Right kidney (tissue), 9 donors: ENCODE measurements at places on chromosomes 4 and X.

DNA sequence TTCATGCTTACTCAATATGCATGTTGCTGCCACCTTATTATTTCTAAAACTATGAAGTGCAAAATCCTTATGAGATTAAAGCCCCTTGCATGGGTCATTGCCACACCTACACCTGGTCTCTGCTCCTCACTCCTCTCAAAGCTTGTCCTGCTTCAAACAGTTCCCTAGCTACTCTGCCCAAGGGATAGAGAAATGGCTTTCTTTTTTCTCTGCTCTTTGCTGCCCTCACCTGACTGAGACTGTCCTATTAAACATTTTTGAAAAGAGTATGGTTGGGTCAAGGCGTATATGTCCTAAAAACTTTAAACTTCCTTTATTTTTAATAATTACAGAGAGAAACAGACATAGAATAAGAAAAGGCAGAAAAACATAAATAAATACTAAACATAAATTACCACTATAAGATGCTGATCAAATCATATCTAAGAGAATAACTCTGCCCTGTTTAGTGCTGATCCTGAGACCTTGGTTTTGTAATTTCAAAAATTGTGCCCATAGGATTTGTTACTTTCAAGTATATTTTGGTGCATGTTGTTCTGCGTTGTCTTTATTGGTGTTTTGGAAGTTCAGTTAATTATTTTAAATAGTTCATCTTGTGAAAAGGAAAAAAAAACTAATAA is 704.9 kb upstream of the PABPC4L start:
- DNase-seq: peak; percentile 4

DNA sequence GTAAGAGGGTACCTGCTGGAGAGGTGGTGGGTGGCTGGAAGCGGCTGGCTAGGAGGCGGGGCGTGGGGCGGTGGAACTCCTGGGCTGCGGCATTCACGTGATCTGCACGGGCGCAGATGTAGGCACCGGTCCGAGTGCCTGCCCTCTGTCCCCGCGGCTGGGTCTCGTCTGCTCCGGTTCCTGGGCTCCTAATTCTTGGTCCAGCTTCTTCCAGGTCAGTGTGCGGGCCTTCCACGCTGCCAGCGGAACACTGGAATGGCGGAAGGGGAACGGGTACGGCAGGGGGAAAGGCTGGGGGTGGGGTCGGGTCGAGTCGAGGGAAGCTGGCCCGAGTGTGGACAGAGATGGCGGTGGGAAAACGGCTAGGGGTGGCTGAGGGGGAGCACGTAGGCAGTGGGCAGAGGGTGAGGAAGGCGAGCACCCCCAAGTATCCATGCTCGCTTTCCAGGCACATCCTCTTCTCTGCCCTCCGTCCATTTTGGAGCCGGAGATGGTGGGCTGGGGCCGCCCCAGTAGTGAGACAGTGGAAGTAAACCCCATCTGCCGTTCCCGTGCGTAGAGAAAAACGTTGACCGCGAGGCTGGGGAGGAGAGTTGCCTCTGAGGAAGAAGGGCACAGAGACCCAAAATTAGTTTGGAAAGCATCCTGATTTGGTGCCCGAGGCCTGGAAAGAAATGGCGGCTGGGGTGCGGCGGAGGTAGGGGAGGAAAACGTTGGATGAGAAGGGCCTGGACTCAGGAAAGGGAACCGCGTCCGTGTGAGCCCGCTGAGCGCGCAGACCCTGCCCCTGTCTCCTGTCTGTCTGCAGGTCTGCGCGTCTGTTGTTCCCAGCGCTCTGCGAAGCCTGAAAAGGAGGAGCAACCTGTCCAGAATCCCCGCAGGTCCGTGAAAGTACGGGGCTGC is at the start of gene TCEAL4:
Gene TCEAL4 (plus strand): TSS at position 105 of the 903 bp plus-strand sequence. CDS start 1,161 bp downstream, outside the sequence.
- DNase-seq: peak; percentile 67

DNA sequence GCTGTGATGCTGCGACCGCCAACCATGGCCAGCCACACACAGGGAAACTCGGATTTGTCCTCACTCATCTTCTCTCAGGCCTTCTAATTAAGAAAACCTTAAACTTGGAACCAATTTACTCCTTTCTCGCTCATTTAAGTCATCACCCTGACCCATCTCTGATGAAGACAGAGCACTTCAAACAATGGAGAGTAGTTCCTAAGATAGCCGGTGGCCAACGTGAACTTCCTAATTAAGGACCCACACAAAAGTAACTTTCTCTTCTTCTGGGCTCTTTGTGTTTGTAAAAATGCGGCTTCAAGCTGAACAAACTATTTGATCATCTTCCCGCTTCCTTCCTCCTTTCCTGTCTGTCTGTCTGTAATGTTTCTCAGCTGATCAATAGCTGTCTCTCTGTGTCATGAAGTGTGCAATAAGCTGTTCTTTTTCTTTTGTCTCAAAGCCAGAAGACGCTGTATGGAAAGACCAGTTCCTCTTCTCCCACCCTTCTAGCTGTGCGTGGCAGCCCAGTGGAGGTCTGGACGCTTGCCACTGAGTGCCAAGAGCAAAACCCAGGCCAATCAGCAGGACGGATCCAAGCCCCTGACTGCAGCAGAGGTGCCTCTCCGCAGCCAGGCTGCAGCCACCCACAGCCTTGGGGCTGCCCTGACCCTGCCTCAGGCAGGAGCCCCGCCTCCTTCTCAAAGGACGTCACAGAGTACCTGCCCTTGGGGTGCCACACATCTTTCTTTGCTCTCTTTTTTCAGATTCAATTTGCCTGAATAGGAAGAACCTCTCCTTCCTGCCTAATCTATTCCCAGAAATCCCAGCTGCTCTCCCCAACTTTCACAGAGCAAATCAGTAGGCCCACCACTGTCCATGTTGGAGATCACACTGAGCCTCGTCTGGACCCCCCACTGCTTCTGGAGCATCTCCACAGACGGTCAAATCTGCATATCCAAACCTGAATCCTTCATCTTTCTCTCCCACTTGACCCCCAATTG is 59.3 kb downstream of the MAML3 start:
- DNase-seq: no peak

DNA sequence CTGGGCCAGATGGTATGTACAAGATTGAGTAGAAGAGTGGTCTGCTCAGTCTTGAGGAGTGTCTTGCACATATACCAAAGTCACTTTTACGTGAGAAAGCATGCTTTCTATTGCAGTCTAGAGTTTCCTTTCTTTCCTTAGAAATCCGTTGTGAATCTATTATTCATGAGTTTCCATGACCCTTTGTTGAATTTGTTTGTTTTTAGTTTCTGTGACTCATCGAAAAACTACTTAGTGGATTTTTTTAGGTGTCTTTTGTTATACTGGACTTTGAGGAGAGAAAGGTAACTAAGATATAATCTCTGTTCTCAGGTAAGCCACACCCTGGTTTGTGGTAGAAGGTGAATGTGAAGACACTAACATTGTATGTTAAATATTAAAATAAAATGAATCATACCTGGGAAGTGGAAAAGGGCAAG is 23.0 kb downstream of the GALNT7 start:
- no peak for DNase-seq

DNA sequence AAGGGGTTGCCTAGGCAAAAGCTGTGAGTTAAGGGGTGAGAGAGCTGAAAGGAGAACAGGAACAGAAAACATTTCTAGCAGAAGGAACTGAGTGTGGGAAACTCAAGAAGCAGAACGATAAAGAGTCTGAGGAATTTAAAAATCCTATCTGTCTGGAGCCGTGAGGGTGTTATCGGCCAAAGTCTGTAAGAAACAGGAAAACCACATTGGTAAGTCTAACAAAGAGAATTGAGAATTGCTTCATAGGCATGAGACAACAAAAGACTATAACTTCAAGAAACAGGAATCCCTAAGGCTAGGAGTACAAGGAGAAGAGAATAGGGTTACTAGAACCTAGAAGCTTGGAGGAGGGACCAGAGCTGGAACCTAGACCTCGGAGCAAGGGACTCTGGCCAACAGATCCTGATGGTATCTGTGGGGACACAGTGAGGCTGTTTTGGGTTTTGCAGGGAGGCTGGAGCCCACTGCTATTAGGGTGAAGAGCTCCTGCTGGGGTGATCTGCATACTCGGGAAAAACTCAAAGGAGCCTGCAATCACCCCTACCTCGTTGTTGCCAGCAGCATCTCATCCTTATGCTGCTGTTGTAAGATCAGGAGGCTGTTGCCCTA is 175.6 kb downstream of the FBXO8 start:
- no peak for DNase-seq

- no peak for DNase-seq
These were observed 248.0 kb upstream of the KCNIP4 start for GRCh38 chr4:22196551-22196950.

DNA sequence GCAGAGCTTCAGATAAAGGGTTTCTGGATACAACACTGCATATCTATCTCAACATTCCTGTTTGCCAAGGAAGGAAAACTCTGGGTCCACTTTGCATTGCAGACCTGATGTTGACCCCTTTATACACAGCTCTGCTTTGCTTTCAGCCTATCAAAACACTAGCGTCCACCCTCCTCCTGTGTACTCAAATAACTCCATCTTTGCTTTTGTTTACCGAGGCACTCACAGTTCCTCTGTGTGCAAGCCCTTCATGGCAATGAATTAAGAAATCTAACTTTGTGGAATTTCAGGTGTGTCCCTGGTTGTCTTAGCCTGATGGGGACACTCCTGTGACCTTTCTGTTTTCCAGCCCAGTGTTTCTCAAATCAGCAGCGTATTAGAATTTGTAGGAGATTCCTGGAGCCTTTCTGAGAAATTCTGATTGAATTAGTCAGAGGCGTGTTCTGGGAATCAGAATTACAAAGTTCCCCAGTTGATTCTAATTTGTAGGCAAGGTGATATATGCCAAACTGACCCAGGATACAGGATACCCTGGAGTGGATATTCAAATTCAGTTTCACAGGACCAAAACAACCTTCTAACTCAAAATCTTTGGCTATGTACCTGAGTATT is 68.6 kb downstream of the DTHD1 start:
- no peak for DNase-seq

DNA sequence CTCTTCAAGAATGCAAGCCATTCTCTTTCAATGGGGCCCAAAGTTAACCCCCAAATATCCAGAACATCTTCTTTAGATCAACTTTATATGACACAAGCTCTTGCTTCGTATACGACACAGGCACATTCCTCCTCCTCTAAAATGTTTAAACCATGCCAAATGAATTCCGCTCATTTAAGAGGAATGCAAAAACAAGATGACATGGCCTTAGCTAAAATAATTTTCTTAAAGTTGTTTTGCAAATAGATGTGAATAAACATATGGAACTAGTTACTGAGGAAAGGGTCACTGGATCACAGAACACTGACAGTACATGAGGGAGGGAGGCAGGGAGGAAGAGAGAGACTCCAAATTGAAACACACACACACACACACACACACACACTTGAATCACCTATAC is 97.4 kb downstream of the RASL11B start:
- no peak for DNase-seq

- no peak for DNase-seq
These were observed 24.8 kb downstream of the HOPX start for GRCh38 chr4:56656346-56656643.

- no peak for DNase-seq
These were observed 186.6 kb downstream of the IL1RAPL1 start for GRCh38 chrX:28773807-28774206.

- DNase-seq: no peak
These were observed 363.9 kb downstream of the PPP3CA start for GRCh38 chr4:100983426-100983825.

GRCh38 chr4:16195209-16195608 is 31.1 kb downstream of the TAPT1 start:
- DNase-seq: no peak

DNA sequence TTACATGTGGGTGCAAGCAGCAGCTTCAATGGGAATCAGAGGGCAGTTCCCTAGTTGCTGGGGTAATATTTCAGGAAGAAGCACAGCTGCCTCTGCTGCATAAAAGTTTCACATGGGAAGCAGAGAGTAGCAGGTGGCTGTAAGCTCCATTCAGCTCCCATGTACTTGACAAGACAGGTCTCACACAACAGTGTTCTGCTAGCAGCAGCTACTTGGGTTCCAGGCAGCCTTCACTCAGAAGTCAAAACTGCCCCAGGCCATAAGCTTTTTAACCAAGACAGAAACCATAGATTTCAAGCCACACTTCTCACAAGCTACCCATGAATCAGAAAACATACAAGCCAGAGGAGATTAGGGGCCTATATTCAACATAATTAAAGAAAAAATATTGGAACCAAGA is 41.4 kb upstream of the SPIN2A start:
- no peak for DNase-seq

DNA sequence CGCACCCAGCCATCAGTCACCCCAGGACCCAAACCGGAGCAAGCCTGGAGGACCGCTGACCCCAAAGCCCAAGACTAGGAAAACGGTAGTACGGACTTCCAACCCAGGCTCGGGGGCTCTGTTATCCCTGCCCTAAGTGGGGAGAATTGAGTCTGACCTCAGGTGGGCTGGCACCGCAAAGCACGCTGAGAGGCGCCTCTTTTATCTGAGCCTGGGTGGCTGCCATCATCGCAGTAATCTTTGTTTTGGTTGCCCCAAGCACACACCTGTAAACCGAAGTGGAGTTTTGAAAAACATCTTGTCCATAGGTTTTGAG is 894 bp upstream of the SH3RF1 start:
- DNase-seq: no peak
